Fibroblast of skin of abdomen (primary cell): ENCODE measurements at places on chromosomes 16 and 17.
A peak's percentile ranks its signal among the peaks of the same experiment; 100 is the strongest.

DNA sequence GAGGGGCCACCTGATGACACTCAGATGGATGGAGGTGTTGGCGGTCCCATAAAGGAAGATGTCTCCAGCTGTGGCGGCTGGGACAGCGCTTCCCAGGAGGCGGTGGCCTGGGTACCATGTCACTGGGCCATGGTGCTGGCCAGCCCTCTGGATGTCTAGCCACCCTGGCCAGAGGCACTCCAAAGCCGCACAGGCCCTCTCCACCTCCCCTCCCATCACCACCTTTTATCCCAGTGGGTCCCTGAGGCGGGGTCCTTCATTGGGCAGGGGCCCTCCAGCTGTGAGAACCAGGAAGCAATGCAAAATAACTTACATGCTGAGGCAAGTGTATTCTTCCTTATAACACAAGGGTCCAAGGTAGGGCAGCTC, 23.1 kb downstream of the RAB11FIP4 start:
- DNase-seq, result no peak

DNA sequence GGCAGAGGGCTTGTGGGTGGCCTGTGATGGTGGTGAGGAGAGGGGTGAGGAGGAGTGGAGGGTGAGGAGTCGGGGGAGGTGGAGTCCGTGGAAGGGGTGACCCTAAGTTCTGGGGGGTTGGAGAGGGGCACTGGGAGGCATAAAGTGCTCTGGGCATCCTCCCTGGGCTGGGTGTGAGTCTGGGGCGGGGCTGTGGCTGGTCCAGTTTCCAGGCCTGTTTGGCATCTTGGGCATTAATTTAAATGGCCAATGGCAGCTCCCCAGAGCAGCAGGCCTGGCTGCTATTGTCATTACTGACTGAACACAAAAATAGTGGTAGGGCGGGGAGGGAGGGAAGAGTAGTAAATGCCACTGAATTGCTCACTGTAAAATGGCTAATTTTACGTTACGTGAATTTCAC, 7.7 kb upstream of the ARHGAP23 start:
- DNase-seq, result no peak

DNA sequence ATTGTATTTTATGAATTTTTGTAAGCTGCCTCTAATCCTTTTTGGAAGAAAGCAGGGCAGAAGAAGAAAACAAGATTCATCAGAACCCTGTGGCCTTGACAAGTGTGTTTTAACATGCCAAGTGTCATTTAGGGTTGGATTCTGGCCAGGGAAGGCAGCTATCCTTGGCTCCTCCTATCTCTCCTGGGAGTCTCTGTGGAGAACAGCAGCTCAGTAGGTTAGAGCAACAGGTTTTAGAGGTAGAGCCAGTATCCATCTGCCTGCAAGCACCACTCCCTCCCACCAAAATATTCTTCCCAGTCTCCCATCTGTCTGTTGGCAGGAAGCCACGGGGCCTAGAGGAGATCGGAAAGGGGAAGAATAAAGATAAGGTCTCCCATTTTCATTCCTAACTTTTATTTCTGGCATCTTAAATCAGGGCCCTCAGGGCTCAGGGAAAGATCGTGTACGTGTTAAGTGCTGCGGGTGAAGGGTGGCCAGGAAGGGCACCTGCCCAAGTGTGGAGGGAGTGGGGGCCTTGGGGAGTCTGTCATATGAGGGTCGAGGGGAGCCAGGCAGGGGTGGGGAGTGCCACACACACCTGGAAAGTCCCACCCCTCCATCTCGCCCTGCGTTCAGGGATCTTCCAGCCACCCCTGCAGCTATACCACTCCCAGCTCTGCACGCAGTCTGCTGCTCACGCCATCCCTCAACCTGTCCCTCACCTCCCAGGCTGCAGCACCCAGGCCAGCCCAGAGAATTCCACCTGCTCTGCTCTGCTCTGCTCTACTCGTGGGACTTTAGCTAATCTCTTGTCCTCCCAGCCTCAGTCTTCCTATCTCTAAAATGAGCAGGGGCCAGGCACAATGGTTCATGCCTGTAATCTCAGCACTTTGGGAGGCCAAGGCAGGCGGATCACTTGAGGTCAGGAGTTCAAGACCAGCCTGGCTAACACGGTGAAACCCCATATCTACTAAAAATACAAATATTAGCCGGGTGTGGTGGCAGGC, 17.1 kb upstream of the CPSF4L start:
- DNase-seq, result peak; percentile 24

- DNase-seq, result no peak
These were observed 51.6 kb upstream of the CRISPLD2 start for GRCh38 chr16:84768061-84768807.

DNA sequence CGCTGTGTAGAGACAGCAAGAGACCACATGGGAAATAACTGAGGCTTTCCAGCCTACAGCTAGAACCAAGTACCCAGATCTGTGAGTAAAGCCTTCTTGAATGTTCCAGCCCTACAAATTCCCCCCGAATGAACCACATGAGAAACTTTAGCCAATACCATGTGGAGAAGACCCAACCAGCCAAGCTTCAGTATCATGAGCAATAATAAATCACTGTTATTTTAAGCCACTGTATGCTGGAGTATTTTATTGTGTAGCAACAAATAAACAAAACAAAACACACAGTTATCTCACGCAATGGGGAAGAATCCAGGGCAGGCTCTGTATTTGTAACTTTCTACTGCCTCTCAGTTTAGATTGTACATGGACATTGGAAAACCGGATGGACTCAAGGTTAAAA, 426.2 kb downstream of the CDH11 start:
- no peak for DNase-seq

DNA sequence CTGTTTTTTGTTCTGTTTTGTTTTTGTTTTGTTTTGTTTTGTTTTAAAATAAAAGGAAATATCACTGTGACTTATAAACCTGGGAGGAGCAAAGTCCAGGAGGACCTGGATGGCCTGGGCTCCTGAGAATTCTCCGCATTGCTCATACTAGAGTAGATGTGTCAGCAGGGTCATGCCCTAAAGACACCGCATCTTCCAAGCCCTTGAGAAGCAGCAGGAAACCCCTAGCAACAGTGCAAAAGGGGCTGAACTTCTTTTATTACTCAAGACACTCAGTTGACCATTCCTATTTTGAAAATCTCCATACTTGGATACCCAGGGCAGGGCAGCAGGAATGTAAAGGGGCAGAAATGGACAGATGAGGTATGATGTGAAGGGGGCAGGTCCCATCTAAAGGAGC, 51.8 kb downstream of the SYT17 start:
- DNase-seq, result no peak

GRCh38 chr17:43880420-43880991, 26.8 kb downstream of the MPP2 start:
- no peak for DNase-seq

DNA sequence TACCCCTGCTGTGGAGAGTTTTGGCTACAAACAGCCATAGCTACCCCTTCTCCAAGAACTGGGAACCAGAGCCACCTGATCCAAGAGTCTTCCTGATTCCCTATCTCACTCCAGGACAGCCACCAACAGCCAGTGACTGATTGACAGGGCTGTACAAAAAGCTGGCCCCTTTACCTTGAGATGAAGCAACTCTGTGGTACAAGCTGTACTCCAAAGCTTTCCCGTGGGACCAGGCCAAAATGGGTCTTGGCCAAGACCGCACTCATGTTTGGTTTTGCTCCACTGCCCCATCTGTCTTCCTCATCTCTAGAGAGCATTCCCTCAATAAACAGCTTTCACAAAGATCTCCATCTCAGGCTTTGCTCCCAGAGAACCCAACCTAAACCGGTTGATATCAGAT, 43.6 kb downstream of the RNF157 start:
- DNase-seq, result no peak

- DNase-seq, result no peak
These were observed 40.4 kb downstream of the ZNF778 start for GRCh38 chr16:89257757-89258465.

DNA sequence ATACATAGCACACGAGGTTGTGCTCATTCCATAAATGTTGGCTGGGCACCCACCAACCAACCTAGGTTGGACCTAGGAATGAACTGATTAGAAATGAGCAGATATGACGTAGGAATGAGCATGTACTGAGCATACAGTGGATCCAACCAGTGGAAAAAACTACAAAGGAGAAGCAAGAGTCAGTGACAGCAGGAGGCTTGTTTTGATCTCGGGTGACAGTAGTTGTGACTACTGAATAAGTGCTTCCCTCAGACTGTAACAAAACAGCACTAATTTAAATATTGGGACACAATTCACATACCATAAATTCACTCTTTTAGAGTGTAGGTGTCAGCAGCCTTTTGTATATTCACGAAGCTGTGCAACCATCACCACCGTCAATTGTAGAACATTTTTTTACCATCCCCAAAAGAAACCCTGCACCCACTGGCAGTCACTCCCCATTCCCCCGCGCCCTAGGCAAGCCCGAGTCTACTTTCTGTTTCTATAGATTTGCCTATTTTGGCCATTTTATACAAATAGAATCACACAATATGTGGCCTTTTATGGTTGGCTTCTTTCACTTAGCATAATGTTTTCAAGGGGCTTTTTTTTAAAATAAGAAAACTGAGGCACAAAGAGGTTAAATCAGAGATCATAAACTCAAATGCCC, 7.0 kb downstream of the VAC14 start:
- DNase-seq, result no peak

DNA sequence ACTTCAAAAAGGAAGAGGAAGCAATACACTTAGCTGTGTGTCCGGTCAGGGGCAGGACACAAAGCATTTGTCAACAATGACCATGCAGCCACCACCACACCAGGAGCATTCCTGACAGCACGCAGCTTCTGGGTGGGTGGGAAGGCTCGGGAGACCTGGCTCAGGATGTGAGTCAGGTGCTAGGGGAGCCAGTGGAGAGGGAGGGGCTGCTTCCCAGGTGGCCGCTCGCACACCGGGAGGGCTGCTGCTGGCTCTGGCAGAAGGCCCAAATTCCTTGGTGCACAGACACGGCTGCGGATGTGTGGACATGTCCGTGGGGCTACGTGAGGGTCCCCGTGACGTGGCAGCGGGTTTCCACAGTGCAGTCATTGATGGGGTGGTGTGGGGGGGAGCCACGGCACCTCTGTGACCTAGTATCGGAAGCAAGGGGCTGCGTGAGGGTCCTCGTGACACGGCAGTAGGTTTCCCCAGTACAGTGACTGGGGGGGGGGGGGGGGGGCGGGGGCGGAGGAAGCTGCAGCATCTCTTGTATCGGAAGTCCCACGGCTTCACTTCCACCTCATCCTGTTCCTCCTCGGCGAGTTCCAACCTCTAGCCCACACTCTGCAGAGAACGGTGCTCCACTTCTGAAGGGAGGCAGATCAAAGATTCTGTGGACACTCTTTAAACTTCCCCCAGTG, 112.8 kb downstream of the ZNF778 start:
- DNase-seq, result no peak

GRCh38 chr16:48948911-48949310, 332.7 kb downstream of the CBLN1 start:
- DNase-seq, result no peak

- peak; percentile 78 for DNase-seq
These were observed 38.2 kb downstream of the HOXB1 start for GRCh38 chr17:48492401-48493298.

- DNase-seq, result no peak
These were observed 5.9 kb downstream of the BAHCC1 start for GRCh38 chr17:81400996-81401722.

- DNase-seq, result no peak
These were observed 7.8 kb upstream of the ZNF200 start for GRCh38 chr16:3242709-3243108.

DNA sequence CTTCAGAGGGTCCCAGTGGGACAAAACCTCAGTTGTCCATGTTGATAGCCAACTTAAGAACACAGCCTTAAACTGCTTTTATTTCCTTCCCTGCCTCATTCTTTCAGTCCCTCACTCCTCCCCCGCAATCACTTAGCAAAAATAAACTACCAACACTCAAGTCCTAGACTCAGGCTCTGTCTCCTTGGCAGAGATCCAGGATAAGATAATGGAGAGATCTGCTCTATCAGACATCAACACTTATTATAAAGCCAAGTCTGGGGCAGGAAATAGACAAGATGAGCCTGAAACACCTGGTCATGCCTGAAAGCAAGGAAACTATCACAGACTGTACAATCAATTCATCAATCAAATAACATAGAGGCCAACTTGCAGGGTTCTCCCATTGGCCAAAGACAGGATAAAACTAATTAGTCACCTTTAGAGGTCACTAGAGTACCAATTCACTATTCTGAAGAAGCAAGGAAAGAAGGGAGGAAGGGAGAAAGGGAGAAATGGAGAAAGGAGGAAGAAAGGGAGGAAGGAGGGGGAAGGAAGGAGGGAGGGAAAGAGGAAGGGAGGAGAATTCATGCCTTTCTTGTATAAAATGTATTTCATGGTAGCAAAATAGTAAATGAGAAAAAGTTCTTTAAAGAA, 15.7 kb downstream of the HYDIN start:
- no peak for DNase-seq

DNA sequence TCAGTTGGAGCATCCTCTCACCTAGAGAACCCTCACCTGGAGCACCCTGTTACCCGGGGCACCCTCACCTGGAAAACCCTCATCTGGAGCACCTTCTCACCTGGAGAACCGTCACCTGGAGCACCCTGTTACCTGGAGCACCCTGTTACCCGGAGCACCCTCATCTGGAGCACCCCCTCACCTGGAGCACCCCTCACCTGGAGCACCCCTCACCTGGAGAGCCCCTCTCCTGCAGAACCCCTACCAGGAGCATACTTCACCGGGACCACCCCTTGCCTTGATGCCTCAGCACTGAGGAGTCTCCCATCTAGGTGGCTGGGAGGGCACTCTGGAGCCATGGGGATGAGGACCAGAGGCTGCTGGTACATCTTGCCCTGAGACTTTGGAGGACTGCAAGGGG, 3.4 kb upstream of the FBXL16 start:
- no peak for DNase-seq

DNA sequence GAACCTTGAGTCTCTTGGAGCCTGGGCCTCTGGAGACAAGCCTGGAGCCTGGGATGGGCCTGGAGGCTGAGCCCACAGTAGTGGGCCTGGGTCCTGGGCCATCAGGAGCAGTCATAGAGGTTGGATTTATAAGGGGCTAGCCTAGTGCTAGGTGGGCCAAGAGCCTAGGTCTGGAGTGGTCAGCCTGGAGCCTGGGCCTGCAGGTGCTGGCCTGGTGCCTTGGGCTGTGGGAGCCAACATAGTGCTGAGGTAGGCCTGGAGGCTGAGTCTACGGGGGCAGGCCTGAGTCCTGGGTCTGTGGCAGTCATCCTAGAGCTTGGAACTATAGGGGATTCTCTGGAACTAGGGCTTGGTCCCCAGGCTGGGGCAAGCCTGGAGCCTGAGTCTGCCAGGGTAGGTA, 414.1 kb downstream of the XYLT1 start:
- no peak for DNase-seq

GRCh38 chr16:87678618-87679017, 76.3 kb downstream of the JPH3 start:
- no peak for DNase-seq

DNA sequence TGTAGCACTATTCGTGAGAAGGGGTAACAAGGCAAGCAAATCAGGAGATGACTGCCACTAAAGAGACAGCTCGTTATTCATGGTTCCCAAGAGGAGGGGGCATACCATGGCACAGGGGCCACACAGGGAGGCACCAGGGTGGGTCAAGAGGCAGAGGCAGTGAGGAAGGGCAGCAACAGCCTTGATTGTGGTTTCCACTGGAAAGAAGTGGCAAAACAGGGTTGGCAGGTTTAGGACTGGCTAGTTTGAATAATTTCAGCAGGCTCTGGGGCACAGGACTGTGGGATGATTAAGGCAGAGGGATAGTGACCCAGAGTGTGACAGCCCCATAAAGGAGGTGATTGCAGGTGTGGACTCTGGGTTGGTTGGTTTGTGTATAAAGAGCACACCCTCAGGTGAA, 188.9 kb downstream of the CBLN1 start:
- no peak for DNase-seq

GRCh38 chr17:68906638-68907037, 48.6 kb downstream of the ABCA8 start:
- peak; percentile 13 for DNase-seq
